ENCODE measurements at places on chromosomes 11 and 22. TPM values are rescaled to one million over a fixed set of nuclear protein-coding genes. Genes with fewer than 3 reads are reported as not detected.

- no peak for DNase-seq
Measured at GRCh38 chr11:95324826-95325225, 93.8 kb upstream of the SESN3 start.

DNA sequence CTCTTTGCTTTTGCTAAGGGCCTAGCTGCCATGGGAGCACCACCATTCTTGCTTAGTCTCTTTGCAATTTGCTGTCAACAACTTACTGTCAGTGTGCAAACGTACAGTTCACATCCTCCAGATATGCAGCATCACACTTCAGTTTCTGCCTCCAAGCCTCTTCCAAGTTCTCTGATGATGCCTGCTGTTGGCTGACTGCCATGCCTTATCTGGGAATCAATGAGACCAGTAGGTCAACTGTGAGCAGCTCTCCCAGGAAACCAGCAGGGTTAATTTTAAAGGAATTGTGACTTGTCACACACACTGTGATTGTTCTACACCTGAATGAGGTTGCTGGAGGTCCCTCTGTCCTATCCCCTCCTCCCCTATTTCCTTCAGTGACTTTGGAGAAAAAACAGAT is 56.0 kb downstream of the COPB1 start:
- no peak for DNase-seq

DNA sequence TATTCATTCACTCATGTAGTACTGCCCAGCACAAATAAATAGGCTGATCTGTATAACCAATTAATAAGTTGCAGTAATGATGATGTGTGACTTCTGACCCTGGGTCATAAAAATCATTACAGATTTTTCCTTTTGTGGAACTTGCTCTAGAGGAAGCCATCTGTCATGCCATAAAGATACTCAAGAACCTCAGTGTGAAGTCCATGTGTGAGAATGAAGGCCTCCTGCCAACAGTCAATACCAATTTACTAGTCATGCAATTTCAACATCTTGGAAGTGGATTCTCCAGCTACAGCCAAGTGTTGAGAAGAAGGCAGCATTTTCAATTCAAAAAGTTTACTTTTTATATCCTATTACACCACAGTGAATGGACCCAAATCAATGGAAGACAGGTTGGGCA is 435.6 kb upstream of the LRRC4C start:
- DNase-seq = no peak

GRCh38 chr11:2708757-2709281 is 9.0 kb upstream of the KCNQ1OT1 start:
- DNase-seq = no peak

Gene SLC22A12
- total RNA-seq = not detected

Gene CRYBA4
- not detected for total RNA-seq

All from activated T-cell treated with anti-CD3 and anti-CD28 coated beads, Interleukin-2, amount 50 U/mL, for 72 hours (primary cell).